ENCODE measurements at places on chromosomes 11 and 22. TPM values are rescaled to one million over a fixed set of nuclear protein-coding genes. Genes with fewer than 3 reads are reported as not detected.
A peak's percentile ranks its signal among the peaks of the same experiment; 100 is the strongest.

- no peak for DNase-seq
Measured at GRCh38 chr11:27777033-27777432, 76.8 kb upstream of the BDNF start.

DNA sequence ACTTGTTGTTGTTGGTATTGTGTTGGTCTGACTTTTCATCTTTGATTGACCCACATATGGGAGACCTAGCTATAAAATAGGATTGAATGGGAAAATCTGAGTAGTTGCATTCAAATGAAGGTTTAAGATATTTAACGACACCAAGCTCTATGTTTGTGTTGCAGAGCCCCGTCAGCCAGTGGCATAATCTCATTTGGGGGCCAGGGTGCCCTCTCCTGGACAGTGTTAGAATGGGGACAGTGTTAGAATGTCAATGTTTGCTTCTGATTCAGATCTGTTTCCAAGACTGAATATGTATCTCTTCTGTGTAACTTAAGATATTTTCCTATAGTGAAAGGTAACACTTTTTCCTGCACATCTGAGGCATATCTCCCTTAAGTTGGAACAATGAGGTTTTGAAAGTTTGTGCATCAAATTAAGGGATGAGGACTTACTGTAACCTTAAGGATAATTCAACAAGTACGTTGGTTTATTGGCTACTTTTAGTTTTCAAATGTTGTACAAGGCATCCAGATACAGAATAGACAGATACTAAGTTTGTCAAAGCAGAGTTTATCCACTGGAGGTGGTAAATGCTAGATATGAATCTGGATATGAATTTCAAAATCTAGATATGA lies 5.3 kb upstream of the OR52M1 start:
- DNase-seq = peak; percentile 62

E2F8 gene
- total RNA-seq = 0.95 TPM

TMEM123 gene
- 199 TPM for total RNA-seq

PLAAT5 gene
- total RNA-seq = 2.2 TPM
